NCI-H446 treated with DMSO at 0.1 percent for 48 hours (cell line): ENCODE measurements at places on chromosomes 2 and 18.

DNA sequence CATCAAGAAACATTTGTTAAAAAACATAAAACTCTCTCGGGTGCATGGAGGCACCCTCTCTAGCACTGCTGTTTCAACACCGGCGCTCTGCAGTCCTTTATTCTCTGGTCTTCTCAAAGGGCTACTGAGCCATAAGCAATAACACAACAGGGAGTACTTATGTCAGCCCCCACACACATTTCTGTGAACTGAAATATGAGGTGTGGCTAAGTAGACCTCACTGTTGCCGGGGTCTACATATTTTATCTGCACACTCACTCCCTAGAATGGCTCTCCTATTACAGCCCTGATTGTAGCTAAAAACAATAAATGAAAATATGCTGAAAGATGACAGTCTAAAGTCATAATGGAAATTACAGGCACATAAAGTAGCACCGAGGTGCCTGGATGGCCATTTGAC is 235.1 kb downstream of the GRB14 start:
- no peak for DNase-seq

GRCh38 chr18:48874233-48874632 is 76.5 kb downstream of the SMAD7 start:
- DNase-seq = no peak

DNA sequence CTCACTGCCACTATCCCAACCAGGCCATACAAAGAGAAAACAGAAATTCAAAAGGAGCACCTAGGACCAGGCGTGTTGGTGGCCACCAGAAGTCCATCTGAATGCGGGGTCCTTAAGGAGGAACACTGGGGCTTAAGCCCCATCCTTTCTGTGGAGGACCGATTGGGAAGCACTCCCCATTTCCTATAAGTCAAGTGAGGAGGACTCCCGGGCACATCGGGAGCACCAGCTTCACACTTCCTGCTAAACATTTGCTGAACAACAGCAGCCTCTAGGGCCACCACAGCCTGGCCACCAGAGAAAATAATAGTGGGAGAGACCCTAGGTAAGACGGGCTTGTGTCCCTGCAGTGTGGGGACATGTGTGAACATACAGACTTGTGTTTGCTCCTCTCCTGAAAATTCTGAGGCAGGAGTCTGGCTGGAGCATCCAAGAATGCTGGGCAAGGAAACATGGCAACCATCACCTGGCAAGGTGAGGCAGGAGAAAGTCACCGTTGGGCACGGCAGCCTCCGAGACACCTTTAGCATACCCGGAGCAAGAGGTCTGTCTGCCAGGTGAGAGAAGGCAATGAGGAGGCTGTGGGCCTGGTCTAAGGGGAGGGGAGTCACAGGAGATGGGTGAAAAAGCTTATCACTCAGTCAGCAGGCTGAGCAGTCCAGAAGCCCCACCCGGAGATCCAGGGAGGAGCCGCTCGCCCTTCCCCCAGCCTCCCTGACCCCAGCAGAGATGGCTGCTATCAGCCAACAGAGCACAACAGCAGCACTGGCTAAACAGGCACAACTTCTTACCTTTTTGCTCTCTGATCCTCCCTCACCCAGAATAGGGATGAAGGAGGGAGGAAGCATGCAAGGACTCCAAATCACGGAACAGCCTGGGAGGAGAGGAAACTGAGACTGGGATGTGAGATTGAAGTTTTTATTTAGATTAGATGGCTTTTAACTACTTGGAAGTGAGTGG is 282.3 kb downstream of the EIPR1 start:
- no peak for DNase-seq

DNA sequence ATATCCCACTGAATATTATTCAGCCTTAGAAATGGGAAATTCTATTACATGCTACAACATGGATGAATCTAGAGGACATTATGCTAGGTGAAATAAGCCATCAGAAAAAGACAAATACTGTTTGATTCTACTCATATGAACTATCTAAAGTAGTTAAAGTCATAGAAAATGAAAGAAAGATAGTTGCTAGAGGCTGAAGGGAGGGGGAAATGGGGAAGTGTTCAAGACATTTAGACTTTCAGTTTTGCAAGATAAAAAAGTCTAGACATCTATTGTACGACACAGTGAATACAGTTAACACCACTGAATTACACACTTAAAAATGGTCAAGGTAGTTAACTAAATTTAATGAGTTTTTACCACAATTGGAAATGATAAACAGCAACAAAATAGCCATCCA is 835.9 kb upstream of the CHAC2 start:
- no peak for DNase-seq

DNA sequence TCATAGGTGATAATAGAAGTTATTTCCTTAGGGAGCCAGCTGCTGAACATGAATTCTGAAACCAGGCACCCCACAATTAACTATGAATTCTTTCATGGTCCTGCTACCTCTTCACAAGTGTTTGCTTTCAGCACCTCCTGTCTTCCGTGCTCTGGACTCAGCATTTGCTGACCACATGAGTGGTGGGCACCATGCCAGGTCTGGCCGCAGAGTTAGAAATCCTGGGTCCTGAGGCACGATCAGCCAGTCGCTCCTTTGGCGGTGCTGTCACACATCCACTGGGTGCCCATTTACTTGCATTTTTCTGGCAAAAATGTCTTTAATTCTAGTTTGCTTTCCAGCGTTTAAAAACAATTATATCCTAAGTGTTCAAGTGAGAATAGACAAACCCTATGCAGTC is 196.4 kb upstream of the PXDN start:
- no peak for DNase-seq

DNA sequence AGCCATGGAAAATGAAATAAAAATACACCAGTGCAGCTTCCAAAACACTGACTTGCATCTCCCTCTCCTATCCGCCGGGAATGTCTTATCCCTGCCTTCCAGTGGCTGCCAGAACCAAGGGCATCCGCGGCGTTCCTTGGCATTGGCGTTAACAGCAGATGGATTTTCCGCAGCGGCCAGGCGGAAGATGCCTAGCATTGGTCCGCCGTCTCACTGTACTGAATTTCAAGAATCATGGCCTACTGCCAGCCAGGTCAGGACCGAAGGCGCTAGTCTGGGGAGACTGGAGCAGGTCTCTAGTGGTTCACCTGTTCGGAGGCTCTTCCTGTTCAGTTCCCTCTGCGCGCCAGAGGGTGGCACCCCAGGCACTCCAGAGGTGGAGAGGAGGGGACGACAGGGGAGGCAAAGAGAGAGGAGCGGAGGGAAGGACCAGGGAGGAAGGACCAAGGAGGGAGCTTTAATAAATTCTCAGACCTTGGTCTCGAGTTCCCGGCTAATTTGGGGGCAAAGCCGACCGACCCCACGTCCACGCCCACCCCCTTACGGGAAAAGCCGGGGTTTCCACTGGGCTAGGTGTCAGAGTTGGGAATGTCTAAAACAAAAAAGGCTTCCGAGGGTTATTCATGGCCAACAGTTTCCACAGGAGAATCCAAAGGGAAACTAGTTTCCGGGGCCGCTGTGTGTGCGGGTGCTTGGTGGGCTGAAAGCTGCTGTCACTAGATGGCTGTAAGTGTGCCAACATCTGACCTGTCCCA is 3.7 kb upstream of the BCL2L11 start:
- peak; percentile 36 for DNase-seq
